ENCODE measurements at places on chromosomes 11 and 22.
A peak's percentile ranks its signal among the peaks of the same experiment; 100 is the strongest.

DNA sequence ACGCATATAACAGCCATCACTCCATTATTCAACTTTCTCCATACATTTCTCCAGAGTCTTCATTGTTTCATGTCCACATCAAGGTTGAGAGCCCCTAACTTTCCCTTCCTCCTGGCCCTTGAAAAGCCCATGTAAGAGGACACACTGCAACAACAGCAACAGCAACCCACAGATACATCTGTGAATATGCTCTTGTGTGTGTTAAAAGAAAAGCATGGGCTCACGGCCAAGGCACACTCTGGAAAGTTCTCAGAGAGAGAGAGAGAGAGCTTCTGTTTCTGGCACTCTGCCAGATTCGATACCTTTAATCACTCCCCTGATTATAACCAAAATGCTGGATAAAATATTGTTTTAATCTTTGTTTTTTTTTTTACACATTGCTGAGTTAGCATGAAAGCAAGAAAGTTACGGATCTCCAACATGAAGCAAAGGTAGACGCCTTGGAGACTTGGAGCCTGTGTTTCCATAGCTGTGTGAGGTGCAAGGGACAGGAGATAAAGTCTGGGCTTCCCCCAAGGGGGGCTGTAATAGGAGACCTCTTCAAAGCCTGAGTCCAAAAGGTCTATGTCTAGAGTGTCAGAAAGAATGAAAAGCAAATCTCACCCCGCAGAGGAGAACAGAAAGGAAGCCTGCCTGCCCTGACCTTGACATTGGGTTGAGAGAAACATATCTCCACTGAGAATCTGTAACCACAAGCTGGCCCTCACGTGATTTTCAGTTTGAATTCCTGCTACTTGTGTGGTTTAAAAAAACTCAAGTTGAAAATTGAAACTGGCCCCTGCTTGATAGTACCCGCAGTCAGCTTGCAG is 33.7 kb upstream of the MPPED1 start:
- peak; percentile 30 for DNase-seq

- DNase-seq: no peak
Measured at GRCh38 chr11:48077251-48077650, 96.9 kb downstream of the PTPRJ start.

DNA sequence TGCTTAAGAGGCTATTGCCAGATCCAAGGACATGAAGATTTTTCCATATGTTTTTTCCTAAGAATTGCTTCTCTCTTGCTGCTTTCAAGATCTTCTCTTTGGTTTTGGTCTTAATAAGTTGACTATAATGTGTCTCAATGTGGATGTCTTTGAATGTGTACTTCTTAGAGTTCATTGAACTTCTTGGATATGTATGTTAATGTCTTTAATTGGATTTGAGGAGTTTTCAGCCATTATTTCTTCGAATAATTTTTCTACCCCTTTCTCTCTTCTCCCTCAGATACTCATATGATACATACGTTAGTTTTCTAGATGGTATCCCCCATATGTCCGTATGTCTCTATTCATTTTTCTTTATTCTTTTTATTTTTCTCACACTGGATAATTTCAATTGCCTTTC is 13.2 kb downstream of the CABIN1 start:
- no peak for DNase-seq

- DNase-seq: no peak
Measured at GRCh38 chr11:11876458-11876857, 34.7 kb downstream of the USP47 start.

DNA sequence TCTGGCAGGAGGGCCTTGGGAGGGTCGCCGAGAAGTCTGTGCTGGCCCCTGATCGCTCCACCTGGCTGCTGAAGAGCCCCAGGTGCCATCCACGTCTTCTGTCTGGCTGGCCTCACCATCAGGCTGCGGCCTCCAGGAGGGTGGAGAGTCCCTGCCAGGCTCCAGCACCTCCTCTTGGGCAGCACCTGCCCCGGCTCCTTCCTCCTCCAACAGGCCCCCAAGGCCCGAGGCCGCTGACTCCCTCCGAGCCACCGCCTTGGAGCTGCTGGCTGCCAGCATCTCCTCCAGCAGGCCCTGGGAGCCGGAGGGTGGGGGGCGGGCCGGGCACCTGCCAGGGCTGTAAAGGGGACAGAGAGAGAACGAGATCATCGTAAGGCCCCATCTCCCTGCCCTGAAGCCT is 22.3 kb downstream of the TNKS1BP1 start:
- no peak for DNase-seq

GRCh38 chr22:31652088-31652487 is 9.9 kb downstream of the PISD start:
- no peak for DNase-seq

DNA sequence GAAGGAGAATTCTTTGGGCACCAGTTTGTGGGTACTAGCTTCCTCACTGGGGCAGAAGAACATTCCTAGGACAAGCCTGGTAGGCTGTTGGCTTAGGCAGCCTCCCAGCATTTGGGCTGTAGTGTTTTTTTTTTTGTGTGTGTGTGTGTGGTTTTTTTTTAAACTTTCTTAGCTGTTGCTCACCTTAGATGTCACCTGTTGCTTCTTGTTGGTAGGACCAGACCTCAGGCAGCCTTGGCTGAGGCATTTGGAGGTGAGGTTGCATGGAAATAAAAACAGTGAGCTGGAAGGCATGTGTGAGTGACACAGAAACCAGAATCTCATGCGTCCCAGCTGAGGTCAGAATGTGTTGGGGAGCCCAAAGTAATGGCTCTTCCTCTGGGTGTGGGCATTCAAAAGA is 21.3 kb downstream of the AMPD3 start:
- no peak for DNase-seq

DNA sequence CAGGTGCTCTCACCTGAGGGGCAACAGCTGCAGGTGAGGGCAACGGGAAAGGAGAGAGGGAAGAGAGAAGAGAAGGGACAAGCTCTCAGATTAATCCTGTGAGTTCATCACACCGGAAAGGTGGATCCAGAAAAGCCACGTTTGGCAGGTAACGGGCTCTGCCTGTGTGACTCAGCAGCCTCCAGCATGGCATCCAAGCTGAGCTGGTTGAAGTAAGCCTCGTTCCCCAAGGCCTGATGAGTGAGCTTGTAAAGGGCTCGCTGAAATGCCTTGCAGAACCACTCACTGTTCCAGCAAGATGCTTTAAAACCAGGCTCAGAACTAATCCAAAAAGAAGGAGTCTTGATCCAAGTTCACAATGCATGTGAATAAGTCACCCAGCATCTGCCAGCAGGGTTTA is 206.9 kb upstream of the TMEM45B start:
- no peak for DNase-seq

DNA sequence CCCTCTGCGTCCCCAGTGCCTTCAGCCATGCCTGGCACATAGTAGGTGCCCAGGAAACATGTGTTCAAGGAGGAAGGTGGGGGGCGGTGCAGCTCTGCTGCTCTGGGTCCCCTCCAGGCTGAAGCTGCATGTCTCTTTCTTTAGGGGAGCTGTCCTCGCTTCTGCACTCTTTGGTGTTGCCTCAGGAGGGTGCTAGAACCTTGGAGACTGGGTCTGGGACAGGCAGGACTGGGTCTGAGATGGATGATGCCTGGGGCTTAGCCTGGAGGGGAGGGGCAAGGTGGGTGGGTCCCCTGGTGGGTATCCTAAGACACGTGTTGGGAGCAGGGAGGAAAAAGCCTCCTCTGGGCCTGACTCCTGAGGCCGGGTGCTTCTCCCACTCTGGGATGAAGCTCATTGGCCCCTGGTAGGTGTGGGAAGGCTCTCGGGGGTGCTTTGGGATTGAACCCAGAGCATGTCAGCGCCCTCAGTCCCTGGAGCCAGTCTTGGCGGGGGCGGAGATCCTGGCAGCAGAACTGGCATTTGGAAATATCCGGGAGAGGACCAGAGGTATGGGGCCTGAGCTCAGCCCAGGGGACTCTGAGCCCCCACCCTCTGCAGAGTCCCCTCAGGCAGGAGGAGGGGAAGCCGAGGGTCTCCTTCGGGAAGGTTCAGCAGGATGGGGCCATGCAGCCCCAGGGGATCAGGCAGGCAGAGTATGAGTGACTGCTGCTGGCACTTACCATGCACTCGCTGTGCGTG is 6.7 kb upstream of the GSTP1 start:
- DNase-seq: no peak

DNA sequence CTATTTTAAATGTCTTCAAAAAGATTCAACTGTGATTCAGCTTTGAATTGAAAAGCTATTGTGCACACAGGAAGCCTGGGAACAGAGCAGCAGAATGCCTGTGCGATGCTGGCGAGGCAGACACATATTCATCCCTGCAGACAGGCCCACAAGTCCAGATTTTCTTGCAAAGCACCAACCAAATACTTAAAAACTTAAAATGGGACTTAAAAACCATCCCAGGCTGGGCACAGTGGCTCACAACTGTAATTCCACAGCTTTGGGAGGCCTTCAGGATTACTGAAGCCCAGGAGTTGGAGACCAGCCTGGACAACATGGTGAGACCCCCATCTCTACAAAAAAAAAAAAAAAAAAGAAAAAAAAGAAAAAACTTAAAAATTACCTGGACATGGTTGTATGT is 122.6 kb upstream of the SERPIND1 start:
- no peak for DNase-seq

DNA sequence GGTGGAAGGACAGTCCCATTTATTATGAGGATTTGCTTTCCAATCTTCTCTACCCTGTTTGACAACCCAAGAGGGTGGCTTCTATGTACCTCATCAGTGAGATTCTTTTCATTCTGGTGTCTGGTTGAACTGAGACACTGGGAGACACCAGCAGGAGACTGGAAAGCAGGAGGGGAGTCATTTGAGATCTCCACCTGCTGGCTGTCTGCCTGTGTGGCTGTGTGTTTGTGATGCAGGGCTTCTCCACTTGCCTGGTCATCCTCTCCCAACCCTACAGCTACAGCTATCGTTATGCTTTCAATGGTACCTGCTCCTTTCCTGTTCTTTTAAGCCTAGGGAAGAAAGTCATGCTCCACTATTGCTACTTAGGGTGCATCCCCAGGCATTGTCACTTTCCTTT is 48.6 kb downstream of the MRGPRX1 start:
- no peak for DNase-seq

- no peak for DNase-seq
Measured at GRCh38 chr11:121099885-121100284, 1.2 kb upstream of the TECTA start.

DNA sequence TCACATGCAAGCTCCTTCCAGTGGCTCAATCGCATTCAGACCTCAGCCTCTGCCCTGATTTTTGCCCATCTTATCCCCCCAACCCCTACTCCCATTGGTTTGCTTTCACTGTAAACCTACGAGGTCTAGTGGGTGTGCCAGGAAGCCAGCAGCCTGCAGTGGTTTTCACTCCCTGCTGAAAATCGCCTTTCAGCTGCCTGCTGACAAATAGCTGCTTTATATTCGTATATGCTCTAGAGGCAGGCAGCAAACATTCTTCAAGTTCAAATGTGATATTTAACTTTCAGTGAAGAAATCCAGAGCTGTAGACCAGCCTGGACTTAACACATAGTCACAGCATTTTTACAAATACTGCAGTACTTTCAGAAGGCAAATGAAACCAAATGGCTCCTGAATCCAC is 92.8 kb upstream of the APOA1 start:
- peak; percentile 57 for DNase-seq

DNA sequence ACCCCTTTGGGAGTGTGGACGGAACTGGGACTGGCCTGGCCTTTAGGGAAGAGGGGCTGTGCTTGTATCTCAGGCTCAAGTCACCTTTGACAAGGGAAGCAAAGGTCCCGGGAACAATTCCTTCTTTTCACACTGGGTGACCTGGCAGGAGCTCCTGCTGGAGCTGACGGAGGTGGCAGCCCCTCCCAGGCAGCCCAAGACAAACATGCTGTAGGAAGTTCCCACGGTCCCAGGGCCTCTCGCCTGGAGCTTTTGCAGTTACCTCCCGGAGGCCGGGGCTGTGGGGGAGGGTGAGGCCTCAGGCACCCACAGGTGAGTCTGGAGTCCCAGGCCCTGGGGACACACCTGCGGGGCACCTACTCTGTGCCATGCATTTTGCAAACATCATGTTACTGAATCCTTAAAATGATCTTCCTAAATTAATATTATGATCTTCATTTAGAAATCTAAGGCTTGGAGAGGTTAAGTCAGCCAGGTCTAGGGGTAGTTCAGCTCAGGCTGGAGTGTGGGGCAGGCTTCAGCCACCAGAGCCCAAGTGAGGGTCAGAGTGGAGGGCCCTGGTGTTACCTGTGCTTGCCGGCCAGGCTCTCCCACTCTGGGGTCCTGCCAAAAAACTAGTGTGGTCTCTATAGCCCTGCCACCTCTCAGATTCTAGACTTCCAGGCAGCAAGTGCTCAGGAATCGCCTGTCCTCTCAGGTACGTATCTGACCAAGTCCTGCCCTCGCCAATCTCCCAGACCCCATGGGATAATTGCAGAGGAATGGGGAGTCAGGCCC is 15.7 kb upstream of the MYEOV start:
- DNase-seq: no peak

DNA sequence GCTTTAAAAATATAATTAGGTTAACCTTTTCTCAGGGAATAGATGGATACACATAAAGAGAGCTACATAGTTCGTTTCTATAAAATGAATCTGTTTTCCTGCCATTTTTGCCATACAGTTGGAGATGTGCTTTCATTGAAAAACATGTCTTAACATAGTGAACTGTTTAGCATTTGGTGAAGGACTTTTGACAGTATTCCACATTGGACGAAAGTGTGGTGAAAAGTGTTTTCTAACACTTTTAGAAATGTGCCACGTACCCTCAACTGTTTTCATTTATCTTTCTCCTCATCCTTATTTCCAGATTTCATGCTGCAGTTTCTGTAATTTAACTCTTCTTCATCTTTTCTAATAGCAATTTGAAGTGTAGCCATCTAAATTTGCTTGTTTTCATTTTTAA is 249.1 kb upstream of the MTNR1B start:
- no peak for DNase-seq

DNA sequence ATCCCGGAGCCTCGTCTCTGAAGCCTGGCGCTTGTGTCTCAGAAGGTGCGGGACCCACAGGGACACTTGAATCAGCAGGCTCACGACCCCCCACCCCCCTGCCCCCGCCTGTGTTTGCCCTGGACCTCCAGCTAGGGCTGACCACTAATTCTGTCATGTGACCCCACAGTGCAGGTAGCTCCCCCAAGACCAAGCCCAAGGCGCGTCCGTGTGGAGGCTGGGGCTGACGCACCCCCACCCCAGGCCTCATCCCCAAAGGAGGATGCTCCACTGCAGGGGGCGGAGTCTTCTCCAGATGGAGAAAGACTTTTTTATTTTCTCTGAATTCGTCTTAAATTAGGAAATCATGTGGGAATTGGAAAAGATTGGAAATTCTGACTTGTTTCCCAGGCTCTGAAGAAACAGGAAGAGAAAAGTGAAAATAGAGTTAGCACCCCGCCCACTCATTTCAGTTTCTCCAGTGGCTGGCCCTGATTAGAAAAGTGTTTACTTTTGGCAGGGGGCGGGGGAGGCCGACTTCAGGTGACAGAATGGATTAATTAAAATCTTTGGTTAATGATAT is 1.0 kb upstream of the RELA start:
- peak; percentile 81 for DNase-seq

GRCh38 chr11:12288212-12288930 is 89.0 kb upstream of the PARVA start:
- peak; percentile 98 for DNase-seq
